ENCODE measurements at places on chromosomes 2 and 18.

DNA sequence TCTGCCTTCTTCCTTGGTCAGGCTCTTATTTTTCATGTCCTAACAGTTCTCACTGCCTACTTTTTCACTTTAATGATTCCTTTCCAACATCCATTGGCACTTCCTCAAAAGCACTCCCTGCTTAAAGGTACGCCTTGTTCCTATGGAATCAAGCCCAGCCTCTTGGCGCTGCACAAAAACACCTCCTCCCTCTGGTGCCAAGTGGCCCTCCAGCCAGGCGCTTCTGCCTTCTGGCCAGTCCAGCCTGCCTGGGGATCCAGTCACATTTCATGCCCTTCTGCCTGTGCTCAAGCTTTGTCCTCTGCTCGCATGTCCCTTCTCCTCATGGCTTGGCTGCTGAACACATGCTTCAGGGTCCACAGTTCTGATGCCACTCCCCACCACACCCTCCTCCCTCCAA lies 6.3 kb downstream of the TPRKB start:
- no peak for DNase-seq

DNA sequence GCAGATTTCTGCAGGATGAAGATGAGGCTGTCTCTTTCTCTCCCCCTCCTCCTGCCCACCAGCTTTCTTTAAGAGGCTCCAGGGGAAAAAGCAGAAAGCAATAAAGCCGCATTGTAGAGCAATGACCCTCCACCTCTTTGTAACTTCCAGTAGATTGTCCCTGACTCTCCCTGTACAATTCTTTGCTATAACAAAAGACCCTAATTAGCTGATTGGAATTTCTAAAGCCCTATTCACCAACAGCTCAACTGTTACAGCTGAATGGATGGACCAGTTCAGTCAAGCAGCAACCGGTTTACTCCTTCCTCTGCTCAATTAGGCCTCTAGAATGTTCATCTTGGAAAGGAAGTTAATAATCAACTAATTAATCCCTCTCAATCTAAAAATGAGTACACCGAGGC lies 301.0 kb downstream of the STK39 start:
- DNase-seq = no peak

DNA sequence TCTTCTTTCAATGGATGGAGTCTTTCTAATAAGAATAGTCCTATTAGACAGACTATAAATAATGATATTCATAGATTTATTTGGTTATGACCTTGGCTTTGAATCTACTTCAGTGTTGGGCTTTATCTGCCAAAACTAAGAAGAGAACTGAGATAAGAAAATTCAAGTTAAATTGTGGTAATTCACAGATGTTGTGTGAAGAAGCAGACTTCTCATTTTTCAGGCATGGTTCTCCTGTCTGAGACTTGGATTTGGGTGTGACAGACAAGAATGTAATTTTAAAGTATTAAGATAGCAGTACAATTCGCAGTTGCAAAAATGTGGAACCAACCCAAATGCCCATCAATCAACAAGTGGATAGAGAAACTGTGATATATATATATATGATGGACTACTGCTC lies 124.7 kb downstream of the QPCT start:
- DNase-seq = no peak

DNA sequence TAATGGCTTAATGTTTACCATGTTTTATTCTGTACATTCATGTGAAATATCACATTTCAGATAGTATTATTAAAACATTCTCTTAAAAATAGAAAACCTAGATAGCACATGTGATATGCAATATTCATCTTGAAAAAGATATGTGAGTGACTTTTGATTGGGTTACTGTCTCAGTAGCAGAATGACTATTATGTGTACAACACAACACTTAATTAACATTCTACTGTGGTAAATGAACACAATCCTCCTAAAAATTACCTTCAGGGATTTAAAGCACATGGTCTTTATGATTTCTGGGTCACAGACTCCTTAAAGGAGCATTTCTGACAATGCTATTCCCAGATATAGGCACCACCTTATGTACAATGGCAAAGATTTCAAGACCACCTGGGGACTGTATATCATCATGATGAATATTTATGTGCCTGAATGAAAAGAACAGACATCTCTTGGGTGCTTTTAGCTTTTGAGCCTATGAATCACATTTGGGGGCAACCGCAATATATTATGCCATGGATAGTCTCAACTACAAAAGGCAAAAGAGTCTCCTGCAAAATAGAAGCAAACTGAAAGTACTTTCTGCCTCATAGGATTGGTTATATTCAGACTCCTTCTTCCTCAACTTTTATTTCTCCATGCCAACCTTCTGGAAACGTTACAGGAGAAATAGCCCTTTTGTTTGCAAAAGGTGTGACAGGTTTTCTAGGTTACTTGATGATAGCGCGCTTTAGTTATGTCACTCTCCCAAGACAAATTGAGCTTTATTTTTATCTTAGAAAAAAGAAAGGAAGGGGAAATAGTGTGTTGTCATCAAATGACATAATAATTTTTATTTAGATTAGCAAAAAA lies 259.0 kb downstream of the CALCRL start:
- no peak for DNase-seq

DNA sequence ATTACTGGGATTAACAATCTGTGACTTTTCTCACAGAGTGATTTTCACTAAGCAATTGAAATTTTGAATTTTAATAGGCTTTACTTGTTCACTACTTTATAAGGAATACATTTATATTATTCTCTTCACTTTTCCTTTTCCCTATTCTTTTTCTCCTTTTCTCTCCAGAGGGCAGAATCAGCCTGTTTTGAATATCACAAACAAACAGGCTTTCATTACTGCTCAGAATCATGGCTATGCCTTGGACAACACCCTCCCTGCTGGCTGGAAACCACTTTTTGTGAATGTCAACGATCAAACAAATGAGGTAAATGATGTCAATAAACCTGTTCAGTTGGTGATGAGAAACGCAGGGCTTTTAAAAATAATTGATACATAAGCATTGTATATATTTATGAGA lies 35.3 kb downstream of the CPS1 start:
- no peak for DNase-seq

GRCh38 chr18:75779450-75779849 lies 351.9 kb upstream of the SMIM21 start:
- no peak for DNase-seq

DNA sequence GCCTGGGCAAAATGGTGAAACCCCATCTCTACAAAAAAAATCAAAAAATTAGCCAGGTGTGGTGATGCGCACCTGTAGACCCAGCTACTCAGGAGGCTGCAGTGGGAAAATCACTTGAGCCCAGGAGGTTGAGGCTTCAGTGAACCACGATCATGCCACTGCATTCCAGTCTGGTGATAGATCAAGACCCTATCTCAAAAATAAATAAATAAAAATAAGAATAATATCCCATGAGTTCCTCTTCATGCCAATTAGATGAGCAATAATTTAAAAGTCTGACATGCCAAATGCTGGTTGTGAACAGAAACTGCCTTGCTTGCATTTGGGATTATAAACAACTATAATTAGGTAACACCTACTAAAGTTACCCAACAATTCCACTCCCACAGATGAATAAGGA lies 22.1 kb upstream of the ANKRD44 start:
- DNase-seq = no peak

GRCh38 chr18:8765783-8766463 lies 60.6 kb downstream of the MTCL1 start:
- DNase-seq = no peak

DNA sequence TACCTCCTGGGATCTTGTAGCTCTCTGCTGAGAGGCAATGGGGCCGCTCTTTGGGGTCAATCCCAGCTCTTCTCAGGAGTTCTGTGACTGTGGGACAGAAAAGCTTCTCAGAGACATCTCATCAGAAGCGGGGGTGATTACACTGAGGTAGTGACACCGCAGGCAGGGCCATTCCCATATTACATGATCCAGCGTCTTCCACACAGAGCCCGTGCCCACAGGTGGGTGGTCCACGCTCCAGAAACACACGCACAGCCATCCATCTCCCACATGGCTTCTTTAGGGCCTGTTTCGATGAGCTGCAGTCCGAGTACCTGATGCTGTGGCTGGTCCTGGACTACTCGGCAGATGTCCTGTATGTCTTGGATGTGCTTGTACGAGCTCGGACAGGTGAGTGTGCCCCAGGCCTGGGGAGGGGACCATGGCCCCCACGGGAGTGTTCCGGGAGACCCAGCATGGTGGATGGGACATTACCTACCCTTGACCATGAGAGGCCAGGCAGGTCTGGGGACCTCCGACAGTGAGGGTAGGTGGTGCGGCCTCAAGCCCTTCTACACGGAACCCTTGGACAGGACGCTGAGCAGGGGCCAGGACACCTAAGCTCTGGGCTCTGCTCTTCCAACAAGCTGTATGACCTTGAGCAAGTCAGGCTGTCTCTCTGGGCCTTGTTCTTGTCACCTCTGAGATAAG lies 45.5 kb downstream of the CNGA3 start:
- no peak for DNase-seq

DNA sequence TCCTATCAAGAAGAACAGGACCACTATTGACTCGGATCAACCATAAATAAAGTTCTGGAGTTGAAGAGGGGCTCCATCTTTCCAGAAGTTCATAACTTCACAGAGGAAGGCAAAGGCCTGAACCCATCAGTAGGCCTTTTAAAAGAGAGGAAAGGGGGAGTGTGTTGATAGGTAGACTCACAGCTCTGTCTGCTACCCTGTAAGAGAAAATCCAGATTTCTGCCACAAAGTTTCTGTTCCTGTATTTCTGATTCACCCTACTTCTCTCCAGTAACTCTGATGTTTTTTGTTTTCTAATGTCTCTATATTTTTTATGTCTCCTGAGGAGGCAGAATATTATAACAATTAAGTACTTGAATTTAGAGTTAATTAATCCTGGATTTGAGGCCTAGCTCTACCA lies 564.0 kb downstream of the TNS1 start:
- no peak for DNase-seq

DNA sequence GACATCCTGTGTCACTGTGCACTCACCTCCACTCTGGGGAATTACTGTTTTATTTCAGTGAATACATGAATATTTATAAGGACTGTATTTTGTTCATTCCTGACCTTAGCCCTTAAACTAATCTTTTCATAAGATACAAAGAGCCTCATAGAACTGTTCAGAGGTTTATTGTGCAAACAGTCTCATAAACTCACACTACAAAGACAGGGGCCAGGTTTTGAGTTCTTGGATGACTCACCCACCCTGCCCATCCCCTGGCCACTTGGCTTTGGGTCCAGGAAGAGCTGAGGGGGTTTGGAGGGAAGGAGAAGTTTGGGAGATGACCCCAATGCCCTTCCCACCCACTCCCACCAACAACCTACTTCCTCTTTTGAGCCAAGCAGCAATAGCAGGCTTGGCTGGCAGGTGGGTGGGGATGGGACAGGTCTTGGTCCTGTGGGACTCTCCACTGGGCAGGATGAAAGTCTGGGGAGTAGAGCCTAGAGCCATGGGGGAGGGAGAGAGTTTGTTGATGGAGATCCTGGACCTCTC lies 43.1 kb upstream of the IL1R2 start:
- no peak for DNase-seq

- DNase-seq = no peak
Measured at GRCh38 chr2:159895258-159896065, 97.5 kb upstream of the CD302 start.

GRCh38 chr2:127630096-127630863 lies 15.7 kb upstream of the GPR17 start:
- no peak for DNase-seq

- no peak for DNase-seq
Measured at GRCh38 chr2:174595116-174595809, 2.3 kb downstream of the WIPF1 start.

DNA sequence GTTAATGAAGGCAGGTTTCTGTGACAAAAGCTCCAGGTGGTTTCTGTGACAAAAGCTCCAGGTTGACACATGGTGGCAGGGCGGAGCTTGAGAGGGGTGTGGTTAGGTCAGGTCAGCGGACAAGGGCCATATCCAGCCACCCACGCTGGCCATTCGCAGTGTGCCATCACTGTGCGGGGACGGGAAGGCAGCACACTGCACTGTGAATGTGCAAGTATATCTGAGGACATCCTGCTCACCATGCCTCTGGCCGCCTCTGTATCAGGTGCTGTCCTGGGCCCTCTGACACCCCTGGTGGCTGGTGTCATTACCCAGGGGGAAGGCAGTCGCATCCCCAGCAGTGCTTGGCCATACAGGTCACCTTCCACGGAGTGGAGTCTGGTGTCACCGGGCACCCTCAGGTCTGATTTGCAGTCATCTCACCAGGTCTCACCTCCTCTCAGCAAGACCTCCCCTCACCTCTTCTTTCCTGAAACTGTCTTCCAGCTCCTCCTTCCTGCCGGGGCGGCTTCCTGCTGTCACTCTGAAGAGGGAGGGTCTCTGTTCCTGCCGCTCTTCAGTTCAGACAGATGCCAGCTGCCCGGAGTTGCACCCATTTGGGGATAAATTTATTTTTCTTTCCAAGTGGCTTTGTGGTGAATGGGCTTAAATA lies 34.9 kb downstream of the CTIF start:
- no peak for DNase-seq

DNA sequence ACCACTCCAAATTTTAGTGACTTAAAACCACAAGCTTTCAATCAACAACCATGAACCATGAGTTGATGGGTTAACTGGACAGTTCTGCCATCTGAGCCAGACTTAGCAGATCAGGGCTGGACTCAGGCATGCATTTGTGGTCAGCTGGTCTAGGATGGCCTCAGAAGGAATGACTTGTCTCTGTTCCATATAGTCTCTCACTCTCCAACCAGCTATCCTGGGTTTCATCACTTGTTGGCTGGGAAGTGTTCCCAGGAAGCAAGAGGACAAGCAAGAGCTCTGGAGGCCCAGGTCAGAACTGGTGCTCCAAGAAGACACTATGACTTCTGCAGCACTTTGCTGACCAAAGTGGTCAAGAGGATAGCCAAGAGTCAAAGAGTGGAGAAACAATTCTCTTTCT lies 17.5 kb upstream of the MAP3K20 start:
- DNase-seq = no peak

GRCh38 chr2:142586693-142587580 lies 290.5 kb upstream of the KYNU start:
- no peak for DNase-seq

DNA sequence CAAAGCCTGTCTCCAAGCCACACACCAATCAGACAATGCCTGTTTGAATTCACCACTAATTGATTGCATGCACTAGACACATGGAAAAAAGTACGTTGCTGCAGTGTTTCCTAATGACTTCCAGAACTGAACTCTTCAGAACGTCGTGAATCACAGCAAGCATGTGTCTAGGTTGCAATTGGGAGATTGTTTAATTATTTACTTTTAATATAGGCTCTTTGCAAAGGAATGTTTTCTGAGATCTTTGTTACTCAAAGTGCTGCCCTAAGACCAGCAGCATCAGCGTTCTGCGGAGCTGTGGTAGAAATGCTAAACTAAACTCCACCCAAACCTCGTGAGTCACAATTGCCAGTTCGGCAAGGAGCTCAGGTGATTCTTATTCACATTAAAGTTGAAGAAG lies 52.7 kb upstream of the CCDC68 start:
- no peak for DNase-seq

DNA sequence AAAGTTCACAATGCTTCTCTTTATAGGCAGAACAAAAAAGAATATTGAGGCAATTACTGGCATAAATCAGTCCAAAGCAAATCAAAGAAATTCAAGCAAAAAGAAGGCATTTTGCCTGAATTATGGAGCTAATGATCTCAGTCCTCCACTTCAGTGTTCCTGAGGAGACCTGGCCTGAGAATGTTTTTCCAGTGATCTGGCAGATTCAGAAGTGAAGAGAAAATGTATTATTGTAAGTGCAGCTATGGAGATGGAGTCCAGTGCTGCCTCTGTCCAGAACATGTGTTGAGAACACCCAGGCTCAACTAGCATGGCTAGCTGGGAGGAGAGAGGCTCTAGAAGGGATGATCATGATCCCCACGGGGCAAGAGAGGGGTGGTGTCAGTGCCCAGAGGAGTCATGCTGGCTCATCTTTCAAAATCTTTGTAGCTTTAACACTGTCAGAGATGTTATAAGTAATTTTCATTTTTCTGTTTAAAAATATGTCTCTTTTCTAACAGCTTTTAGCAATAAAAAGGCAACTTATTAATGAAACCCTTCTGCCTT lies 367.0 kb upstream of the RAB12 start:
- DNase-seq = no peak
